NCI-H1092 (cell line): ENCODE measurements at places on chromosomes 13 and 19.

DNA sequence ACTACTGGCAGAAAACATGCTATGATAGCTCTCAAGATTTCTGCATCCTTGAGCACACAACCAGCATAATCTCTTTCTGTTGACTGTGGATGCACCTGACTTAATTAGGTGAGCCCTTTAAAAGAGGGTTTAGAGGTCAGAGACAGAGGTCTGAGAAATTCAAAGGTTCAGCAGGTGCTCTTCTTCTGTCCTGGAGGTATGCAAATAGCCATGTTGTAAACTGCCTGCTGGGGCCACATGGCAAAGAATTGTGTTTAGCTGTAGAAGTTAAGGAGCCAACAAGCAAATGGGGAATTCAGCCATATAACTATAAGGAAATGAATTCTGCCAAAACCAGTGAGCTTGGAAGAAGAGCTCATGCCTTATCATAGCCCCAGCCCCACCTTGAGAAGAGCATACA is 11.6 kb upstream of the DCLK1 start:
- no peak for DNase-seq

GRCh38 chr13:43567608-43568007 is 219.2 kb downstream of the ENOX1 start:
- DNase-seq: no peak

DNA sequence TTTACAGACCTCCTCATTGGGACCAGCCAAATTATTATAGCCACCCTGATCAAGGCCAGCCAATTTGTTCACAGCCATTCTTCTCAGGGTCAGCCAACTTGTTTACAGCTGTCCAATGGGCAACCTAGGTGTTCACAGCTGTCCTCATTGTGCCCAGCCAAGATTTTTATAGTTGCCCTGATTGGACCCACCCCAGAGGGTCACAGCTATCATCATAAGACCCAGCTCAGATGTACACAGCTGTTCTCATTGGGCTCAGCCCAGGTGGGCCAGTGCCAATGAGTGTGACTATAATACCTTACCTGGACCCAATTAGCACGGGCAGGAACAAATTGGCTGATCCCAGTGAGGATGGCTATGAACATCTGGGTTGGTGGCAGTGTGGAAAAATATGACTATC is 1151.8 kb downstream of the UQCRFS1 start:
- no peak for DNase-seq

DNA sequence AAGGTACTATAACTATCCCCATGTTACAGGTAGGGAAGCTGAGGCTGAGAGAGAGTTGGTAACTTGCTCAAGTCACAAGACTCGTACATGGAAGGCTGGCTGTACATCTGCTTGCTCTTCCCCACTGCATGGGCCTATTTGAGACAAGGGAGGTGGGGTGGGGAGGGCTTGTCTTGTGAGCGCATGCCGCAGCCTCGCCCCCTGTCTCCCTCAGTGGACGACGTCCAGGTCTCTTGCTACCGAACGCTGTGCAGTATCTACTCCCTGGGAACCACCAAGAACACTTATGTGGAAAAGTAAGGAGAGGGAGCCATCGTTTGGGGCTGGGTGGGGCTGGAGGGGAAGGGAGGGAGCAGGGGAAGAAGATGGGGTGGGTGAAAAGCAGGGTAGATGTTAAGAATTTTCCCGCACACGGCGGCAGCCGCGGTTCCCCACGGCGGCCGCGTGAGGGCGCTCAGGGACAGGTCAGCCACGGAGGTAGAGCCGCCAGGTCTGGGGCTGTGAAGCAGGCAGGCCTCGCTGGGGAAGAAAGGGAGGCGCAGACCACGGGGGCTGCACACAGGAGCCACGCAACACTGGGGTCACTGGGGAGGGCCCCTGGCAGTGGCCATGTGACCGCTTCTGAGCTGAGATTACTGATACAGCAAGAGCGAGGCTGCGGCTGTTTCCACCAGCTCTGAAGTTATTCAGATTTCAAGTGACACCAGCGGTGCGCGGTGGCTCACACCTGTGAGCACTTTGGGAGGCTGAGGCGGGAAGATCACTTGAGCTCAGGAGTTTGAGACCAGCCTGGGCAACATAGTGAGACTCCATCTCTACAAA is 81.5 kb downstream of the RYR1 start:
- peak; percentile 28 for DNase-seq

DNA sequence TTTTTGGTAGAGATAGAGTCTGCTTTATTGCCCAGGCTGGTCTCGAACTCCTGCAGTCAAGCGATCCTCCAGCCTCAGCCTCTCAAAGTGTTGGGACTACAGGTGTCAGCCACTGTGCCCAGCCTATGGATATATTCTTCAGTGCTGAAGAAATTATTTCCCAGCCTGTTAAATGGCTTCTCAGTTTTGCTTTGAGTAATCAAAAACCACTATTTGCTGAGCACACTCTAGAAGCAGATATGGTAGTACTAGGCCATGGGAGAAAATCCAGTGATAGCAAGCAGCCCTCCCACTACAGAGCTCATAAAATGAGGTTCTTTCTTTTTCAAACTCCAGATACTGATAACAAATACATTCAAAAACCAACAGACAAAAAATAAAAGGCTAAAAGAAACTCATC is 80.6 kb upstream of the CLDN10 start:
- no peak for DNase-seq

GRCh38 chr13:101489643-101490405 is 37.3 kb downstream of the ITGBL1 start:
- DNase-seq: no peak

DNA sequence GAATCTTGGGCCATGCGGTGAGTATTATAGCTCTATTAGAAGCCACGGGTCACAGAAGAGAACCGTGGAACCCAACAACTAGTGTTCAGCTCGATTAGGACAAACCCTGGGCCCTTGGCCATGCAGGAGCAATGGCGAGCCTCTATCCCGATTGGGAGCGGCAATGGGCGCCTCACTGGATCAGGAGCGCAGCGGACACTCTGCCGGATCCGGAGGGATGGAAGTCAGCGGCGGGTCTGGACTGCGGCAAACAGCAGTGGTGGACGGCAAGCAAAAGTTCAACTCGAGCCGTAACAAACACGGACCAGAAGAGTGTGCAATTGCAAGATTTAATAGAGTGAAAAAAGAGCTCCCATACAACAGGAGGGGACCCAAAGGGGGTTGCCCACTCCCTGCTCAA is 1481.9 kb downstream of the PCDH9 start:
- DNase-seq: no peak

- DNase-seq: no peak
These were observed 160.3 kb downstream of the KCTD12 start for GRCh38 chr13:76725896-76726295.
